ENCODE measurements at places on chromosomes 6 and 20.

DNA sequence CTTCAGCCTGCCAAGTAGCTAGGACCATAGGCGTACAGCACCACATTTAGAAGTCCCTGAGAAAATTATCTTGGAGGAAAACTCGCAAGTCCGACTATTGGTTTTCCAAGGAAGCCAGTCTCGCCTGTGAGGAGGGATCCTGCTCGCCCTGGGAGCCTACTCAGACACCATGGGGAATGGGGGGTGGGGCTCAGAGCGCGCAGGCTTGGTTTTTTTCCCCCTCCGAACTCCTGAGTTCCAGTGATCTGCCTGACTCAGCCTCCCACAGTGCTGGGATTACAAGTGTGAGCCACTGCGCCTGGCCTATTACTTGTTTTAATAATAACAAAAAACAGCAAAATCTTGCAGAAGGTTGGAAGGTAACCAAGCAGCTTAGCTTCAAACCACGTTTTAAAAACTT, 153.7 kb downstream of the OR2B2 start:
- DNase-seq = no peak

GRCh38 chr20:24045621-24046318, 57.2 kb upstream of the GGTLC1 start:
- no peak for DNase-seq

DNA sequence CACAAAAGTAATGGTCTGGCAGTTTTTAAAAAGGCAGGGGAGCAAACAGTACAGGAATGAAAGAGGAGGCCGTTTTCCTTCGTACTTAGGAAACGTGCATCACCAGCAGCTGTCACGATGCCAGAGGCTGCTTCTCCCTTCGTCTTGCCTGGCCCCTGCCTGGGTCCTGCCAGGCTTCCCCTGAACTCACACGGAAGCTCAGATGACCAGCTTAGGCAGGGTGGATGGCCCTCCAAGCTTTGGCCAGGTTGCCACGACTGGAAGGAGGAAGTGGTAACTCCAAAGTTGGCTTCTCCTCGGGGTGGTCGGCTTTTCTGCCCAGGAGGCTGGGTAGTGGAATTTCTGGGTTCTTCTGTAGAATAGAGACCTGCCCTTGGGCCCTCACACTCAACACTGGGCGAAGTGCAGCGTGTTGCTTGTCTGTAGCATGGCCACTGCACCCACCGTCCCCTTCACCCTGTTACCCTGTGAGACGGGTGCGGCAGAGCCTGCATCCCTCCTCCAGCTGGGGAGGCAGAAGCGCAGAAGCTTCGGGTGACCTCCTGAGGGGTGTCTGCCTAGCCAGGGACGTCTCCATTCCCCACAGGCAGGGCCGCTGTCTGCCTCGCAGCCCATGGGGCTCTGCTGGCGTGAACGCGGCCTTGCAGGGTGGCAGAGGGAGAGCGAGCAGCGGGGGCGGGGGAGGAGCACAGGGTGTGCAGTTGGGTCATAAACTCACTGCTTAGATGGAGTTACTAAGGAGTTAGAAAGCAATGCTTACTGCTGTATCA, 18.4 kb upstream of the RBM38 start:
- DNase-seq = no peak

GRCh38 chr6:73656531-73657145, 2.8 kb upstream of the SLC17A5 start:
- no peak for DNase-seq

DNA sequence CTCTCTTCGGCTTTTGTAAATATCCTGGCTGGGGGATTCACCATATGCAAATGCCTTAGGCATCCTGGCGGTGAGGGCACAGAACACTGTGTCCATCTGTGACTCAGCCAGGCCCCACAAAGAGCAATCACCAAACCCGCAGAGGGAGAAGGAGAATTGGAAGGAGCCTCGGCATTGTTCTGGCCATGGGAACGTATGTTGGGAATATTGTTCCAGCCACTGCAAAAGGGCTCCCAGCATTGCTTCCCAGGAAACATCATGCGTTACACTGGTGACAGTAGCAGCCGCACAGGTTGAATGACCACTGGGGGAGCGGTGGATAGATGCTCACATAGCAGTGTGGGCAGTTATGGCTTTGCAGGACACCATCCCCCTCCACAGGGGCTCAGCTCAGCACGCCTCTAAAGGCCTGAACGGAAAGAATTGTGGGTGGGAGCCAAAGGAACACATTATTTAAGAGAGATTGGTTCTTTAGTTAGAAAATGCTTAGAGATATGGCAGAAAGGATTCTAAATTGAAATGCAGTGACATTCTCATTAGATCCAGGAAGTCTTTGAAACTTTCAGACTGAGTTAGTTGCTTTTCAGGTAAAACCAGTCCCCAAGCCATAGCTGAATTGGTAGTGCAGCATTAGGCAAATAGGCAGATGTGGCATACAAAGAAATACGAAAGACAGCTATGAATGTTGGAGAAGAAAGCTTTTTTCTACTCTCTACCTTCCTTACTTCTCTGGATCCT, 104.3 kb downstream of the RNF144B start:
- DNase-seq = no peak

GRCh38 chr6:152305672-152306071, 331.5 kb downstream of the SYNE1 start:
- no peak for DNase-seq

GRCh38 chr6:27592481-27593199, 119.7 kb upstream of the ZNF184 start:
- DNase-seq = no peak

DNA sequence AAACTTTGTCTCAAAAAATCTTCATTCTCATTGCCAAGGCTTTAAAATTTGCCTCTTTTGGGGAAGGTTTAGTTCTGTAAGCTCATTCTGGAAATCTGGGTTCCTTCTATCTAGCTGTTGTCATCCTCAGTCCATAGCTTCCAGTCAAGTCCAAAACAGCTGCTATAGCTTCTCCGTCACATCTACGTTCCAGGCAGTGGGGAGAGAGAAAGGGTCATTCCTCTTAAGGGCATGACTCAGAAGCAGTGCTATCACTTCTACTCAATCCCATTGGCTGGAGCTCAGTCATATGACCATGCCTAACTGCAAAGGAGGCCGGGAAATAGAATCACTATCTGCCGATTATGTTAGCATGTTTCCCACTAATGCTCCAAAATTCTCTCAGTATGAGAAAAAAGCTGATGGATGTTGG, 141.4 kb upstream of the PTPN1 start:
- no peak for DNase-seq

GRCh38 chr6:19736066-19736465, 101.1 kb upstream of the ID4 start:
- peak; percentile 15 for DNase-seq

- no peak for DNase-seq
Measured at GRCh38 chr6:3281631-3282475, 23.1 kb downstream of the PSMG4 start.

DNA sequence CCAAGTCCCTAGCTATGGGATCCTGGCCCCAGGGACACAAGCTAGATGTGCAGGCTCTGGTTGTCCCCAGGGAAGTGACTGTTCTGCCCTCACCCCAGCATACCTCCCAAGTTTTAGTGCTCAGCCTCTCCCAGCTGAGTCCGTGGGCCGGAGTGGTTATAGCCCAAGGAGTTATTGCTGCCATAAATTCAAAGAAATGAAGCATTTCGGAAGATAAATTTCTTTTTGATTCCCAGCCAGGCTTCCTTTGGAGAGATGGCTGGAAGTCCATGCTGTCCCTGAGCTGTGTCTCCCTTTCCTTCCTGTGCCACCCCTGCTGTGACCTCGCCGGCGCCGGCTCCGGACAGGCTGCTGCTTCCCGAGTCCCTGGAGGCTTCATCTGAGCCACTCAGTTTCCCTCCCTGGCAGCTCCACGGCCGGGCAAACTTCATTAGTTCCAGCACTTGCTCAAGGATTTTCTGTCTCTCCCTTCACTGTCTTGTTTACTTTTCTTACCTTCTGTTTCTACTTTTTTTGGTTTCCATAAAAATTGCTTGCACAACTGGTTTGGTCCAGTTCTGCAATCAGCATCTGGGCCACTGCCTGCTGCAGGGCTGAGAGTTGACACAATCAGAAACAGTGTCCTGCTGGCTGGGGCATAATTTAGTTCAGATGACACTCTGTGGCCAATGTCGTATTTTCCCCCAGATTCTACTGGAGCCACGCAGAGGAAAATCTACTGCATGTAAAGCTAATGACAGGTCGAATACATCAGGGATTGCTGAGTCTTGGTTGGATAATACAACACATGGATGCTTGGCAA, 225.5 kb downstream of the SYNDIG1 start:
- no peak for DNase-seq

DNA sequence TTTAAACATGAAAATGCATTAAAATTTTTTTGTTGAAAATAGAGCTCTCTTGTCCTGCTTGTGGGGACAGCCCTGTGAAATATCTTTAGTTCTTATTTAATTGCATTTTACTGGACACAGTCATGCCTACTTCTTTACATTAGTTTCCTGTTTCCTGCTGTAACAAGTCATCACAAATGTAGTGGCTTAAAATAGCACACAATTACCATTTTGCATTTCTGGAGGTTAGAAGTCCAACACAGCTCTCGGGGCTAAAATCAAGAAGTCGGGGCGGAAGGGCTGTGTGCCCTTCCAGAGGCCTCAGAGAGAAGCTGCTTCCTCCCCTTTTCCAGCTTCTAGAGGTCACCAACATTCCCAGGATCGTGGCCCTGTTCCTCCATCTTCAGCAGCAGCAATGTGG, 29.4 kb downstream of the PNLDC1 start:
- DNase-seq = no peak

- DNase-seq = no peak
Measured at GRCh38 chr20:2387180-2387577, 6.5 kb downstream of the TGM6 start.

- DNase-seq = no peak
Measured at GRCh38 chr6:22657352-22657980, 88.1 kb downstream of the HDGFL1 start.

- no peak for DNase-seq
Measured at GRCh38 chr6:90078513-90079289, 184.4 kb downstream of the GJA10 start.

DNA sequence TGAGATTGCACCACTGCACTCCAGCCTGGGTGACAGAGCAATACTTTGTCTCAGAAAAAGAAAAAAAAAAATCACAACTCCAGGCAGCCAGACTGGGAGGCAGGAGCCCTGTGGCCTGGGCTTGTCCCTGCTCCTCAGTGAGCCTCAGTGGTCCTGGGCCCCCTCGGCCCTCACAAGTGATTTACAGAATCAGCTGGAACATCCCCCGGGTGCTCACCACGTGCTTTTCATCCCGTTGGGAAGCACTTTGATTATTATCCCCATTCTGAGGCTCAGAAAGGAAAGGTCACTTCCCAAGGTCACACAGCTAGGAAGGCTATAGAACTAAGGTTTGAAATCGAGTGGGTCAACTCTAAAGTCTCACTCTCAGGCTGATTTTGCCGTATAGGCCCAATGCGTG, 43.1 kb upstream of the TLDC2 start:
- no peak for DNase-seq

- DNase-seq = no peak
Measured at GRCh38 chr6:38371881-38372280, 267.8 kb downstream of the BTBD9 start.

GRCh38 chr6:88380083-88380482, 213.9 kb upstream of the CNR1 start:
- no peak for DNase-seq

DNA sequence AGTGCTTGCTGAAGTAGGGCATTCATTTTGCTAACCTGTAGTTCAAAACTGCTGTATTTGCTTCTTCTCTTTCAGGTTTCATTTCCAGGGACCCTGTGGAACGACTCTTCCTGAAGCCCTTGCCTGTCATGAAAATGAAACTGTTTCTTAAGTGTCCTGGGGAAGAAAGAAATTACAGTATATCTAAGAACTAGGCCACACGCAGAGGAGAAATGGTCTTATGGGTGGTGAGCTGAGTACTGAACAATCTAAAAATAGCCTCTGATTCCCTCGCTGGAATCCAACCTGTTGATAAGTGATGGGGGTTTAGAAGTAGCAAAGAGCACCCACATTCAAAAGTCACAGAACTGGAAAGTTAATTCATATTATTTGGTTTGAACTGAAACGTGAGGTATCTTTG, 3.4 kb upstream of the NOL7 start:
- DNase-seq = no peak

- DNase-seq = no peak
Measured at GRCh38 chr6:154638369-154638768, 94.8 kb upstream of the SCAF8 start.

DNA sequence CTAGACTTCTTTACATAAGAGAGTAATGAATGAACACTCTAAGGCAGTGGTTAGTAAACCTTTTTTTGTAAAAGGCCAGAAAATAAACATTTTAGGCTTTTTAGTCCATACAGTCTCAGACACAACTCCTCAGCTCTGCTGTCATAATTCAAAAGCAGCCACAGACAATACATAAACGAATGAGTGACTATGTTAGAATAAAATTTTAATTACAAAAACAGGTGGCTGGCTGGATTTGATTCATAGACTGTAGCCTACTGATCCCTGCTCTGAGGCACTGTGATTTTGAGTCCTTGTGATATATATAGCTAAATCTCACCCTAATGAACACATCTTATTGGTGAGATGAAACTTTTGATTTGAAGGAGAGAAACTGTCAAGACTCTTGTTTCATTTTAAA, 155.1 kb downstream of the AIG1 start:
- no peak for DNase-seq

DNA sequence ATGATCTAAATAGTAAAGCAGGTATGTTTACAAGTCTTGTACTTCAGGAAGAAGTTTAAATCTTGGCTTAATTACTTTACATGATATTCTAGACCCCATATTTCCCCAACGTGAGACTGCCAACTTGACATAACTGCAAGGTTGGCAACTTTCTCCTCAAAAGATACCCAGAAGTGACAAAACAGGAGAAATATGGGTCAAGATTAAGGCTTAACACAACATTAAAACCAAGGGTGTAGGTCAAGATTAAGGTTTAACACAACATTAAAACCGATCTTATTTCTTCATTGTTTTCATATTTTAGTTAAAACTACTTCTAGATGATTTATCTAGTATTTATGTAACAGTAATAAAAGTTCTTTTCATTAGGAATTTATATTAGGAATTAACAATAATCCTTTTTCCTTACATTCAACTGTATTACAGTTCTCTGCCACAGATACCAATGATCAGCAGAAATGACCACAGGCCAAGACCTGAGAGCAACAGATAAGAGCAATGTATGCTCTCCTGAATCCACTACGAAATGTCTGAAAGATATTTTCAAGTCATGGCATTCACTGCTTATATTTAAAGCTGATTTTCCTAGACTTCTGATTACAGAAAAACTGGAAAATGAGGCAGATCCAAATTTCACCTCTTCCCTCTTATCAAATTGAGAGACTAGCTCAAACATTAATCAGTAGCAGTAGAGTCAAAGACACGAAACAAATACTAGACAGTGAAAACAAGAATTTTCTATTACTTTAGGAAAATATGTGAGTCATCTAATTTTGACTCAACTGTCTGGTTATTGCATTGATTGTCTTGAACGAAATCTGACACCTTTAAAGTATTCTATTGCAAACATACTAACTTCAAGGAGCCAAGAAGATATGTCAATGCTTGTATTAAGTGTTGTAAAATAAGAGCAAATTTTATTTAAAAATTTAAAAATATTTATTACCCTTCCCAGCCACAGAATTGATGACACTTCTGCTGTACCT, 72.3 kb downstream of the RNGTT start:
- no peak for DNase-seq

GRCh38 chr6:141199074-141199473, 933.7 kb upstream of the GJE1 start:
- no peak for DNase-seq

- DNase-seq = no peak
Measured at GRCh38 chr6:151082079-151082478, 157.7 kb upstream of the AKAP12 start.

GRCh38 chr6:29564875-29565274, 5.3 kb upstream of the UBD start:
- DNase-seq = no peak

Measured in NCI-H187 (cell line).